ENCODE measurements at places on chromosomes 3 and 15. TPM values are rescaled to one million over a fixed set of nuclear protein-coding genes. Genes with fewer than 3 reads are reported as not detected.

The SUCNR1 gene
- not detected for polyA plus RNA-seq

The EXD1 gene
- polyA plus RNA-seq: not detected

The CLDN16 gene
- not detected for polyA plus RNA-seq

The TMOD2 gene
- polyA plus RNA-seq: 3.4 TPM

The SLC12A1 gene
- not detected for polyA plus RNA-seq

The ANKRD63 gene
- polyA plus RNA-seq: not detected

The SNTN gene
- not detected for polyA plus RNA-seq

The GPR156 gene
- not detected for polyA plus RNA-seq

The HDGFL3 gene
- polyA plus RNA-seq: 15.6 TPM

The TEX264 gene
- polyA plus RNA-seq: 60.1 TPM

The GOLGA6A gene
- polyA plus RNA-seq: not detected

The GLDN gene
- polyA plus RNA-seq: 0.23 TPM

The GATA2 gene
- polyA plus RNA-seq: 3.3 TPM

The CASR gene
- 0.03 TPM for polyA plus RNA-seq

The SNRPN gene
- 86.9 TPM for polyA plus RNA-seq

The TP63 gene
- not detected for polyA plus RNA-seq

The CFAP100 gene
- polyA plus RNA-seq: not detected

The DUOX2 gene
- 22.9 TPM for polyA plus RNA-seq

The NOX5 gene
- under 0.01 TPM for polyA plus RNA-seq

The PLSCR2 gene
- polyA plus RNA-seq: not detected

The PP2D1 gene
- polyA plus RNA-seq: not detected

The DNAH1 gene
- polyA plus RNA-seq: 3.4 TPM

The CCK gene
- 0.87 TPM for polyA plus RNA-seq

The DNASE1L3 gene
- 0.44 TPM for polyA plus RNA-seq

The TNFAIP8L3 gene
- 9.3 TPM for polyA plus RNA-seq

The MOBP gene
- polyA plus RNA-seq: not detected

The ARL6 gene
- 3.8 TPM for polyA plus RNA-seq

The PRR23A gene
- not detected for polyA plus RNA-seq

The ARL14 gene
- polyA plus RNA-seq: 27.4 TPM

The ALCAM gene
- 11.3 TPM for polyA plus RNA-seq

All from stomach (tissue), 19 donors.